ENCODE measurements at places on chromosomes 3 and 15. TPM values are rescaled to one million over a fixed set of nuclear protein-coding genes. Genes with fewer than 3 reads are reported as not detected.

The VPS8 gene
- polyA plus RNA-seq: 17.0 TPM

The C3orf38 gene
- polyA plus RNA-seq: 24.9 TPM

The DLL4 gene
- polyA plus RNA-seq: not detected

The CASR gene
- polyA plus RNA-seq: not detected

The THRB gene
- 3.3 TPM for polyA plus RNA-seq

The DUOXA2 gene
- polyA plus RNA-seq: not detected

The KBTBD12 gene
- not detected for polyA plus RNA-seq

The DUSP7 gene
- polyA plus RNA-seq: 5.8 TPM

The DIPK2A gene
- polyA plus RNA-seq: 10.5 TPM

The WNT7A gene
- polyA plus RNA-seq: not detected

The MYL3 gene
- polyA plus RNA-seq: 0.68 TPM

The COMMD2 gene
- polyA plus RNA-seq: 71.0 TPM

The FBXW12 gene
- polyA plus RNA-seq: not detected

The SLC2A2 gene
- polyA plus RNA-seq: not detected

The KIAA1143 gene
- polyA plus RNA-seq: 21.8 TPM

The ADAMTS17 gene
- polyA plus RNA-seq: not detected

The APPL1 gene
- polyA plus RNA-seq: 58.3 TPM

The IL20RB gene
- polyA plus RNA-seq: 72.5 TPM

The ANKRD28 gene
- 22.6 TPM for polyA plus RNA-seq

The GLT8D1 gene
- polyA plus RNA-seq: 149 TPM

The TUSC2 gene
- polyA plus RNA-seq: 45.7 TPM

The BOC gene
- polyA plus RNA-seq: 21.6 TPM

All from GM23248 (cell line).